Activated naive CD8-positive, alpha-beta T cell treated with anti-CD3 and anti-CD28 coated beads, Interleukin-2, amount 50 U/mL, for 16 hours (primary cell): ENCODE measurements at places on chromosomes 7 and 10.

DNA sequence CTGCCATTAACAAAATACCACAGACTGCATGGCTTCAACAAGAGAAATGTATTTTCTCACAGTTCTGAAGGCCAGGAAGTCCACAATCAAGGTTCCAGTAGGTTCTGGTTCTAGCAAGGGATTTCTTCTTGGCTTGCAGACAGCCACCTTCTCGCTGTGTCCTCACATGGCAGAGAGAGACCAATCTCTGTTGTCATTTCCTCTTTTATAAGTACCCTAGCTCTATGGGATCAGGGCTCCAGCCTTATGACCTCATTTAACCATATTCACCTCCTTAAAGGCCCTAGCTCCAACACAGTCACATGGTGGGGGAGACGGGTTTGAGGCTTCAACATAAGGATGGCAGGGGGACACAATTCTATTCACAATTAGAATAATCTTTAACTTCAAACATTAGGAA, 23.6 kb downstream of the ABI1 start:
- no peak for DNase-seq

- no peak for DNase-seq
Observed at GRCh38 chr7:52925332-52925731, 110.1 kb upstream of the POM121L12 start.

- DNase-seq: no peak
Observed at GRCh38 chr10:84783386-84783785, 455.0 kb downstream of the CCSER2 start.

DNA sequence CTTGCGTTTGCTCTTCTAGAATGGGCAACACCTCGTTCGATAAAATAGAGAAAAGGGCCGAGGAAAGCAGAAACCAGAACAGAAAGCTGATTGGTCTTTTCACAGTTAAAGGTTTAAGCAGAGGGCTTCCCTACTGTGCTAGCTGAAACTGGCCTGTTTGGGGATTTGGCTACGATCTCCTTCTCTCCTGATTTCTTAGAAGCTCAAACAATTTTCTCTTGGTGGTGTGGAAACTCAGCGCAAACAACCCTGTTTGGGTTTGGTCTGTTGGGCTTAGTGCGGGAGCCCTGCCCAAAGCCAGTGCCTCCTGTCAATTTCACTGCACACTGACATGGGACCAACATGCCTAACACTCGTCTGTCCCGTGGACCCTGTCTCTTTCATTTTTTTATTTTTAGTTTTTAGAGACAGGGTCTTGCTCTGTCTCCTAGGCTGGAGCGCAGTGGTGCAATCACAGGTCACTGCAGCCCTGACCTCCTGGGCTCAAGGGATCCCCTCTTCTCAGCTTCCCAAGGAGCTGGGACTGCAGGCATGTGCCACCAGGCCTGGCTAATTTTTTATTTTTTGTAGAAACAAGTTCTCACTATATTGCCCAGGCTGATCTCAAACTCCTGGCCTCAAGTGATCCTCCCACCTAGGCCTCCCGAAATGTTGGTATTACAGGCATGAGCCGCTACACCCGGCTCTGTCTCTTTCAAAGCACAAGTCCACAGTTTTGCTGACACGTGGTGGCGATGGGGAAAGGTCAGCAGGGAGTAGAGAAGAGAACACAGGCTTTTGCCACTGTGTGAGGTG, 16.5 kb upstream of the BNIP3 start:
- no peak for DNase-seq
